ENCODE measurements at places on chromosomes 11 and 22.

DNA sequence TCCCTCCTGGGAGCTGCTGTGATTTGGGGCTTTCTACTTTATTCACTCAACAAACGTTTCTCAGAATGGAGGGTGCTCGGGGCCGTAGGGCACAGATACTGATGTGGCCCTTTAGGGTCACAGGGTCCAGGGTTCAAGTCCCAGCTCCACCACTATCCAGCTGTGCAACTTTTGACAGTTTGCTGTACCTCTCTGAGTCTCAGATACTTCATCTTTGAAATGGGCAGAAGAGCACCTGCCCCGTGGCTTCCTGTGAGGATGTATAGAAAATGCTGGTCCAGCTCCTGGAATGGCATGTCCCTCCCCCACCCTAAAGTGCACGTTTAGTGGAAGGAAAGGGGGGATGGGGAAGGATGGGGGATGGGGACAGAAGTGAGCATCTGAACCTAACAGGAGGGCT lies 21.9 kb upstream of the PRR5 start:
- no peak for DNase-seq

GRCh38 chr11:70301191-70301590 lies 30.7 kb downstream of the PPFIA1 start:
- DNase-seq: no peak

- no peak for DNase-seq
These were observed 24.2 kb downstream of the MUC5AC start for GRCh38 chr11:1181853-1182535.

DNA sequence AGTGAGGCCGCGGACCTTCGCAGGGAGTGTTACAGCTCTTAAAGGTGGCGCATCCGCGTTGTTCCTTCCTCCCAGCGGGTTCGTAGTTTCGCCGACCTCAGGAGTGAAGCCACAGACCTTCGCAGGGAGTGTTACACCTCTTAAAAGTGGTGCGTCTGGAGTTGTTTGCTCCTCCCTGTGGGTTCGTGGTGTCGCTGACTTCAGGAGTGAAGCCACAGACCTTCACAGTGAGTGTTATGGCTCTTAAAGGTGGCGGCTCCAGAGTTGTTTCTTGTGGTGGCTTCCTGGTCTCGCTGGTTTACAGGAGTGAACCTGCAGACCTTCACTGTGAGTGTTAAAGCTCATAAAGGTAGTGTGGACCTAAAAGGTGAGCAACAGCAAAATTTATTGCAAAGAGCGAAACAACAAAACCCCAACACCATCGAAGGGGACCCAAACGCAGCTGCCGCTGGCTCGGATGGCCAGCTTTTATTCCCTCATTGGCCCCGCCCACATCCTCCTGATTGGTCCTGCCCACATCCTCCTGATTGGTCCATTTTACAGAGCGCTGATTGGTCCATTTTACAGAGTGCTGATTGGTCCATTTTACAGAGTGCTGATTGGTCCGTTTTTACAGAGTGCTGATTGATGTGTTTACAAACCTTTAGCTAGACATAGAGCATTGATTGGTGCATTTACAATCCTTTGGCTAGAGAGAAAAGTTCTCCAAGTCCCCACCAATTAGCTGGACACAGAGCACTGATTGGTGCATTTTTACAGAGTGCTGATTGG lies 1.2 kb upstream of the TMEM45B start:
- DNase-seq: no peak

DNA sequence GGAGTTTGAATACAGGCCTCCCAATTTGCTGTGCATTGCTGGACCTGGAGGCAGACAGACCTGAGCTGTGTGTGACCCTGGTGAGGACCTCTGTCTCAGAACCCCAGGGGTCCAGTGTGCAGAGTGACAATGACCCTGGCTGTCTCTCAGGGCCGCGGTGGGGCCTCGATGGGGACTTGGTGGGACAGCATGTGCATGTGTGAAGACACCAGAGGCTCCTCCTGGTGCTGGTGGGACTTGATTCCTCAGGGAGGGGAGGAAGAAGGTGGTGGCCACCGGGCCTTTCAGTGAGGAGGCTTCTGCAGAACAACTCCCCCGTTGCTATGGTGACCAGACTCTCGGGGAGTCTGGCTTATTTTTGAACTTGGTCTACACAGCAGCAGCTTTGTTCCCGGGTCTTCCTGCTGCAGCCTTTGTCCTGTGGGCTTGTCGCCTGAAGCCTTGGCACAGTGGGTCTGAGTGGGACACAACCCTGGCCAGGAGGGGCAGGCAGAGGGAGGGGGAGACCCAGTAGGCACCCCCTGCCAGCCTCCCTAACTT lies 35.3 kb downstream of the MCM5 start:
- DNase-seq: no peak

DNA sequence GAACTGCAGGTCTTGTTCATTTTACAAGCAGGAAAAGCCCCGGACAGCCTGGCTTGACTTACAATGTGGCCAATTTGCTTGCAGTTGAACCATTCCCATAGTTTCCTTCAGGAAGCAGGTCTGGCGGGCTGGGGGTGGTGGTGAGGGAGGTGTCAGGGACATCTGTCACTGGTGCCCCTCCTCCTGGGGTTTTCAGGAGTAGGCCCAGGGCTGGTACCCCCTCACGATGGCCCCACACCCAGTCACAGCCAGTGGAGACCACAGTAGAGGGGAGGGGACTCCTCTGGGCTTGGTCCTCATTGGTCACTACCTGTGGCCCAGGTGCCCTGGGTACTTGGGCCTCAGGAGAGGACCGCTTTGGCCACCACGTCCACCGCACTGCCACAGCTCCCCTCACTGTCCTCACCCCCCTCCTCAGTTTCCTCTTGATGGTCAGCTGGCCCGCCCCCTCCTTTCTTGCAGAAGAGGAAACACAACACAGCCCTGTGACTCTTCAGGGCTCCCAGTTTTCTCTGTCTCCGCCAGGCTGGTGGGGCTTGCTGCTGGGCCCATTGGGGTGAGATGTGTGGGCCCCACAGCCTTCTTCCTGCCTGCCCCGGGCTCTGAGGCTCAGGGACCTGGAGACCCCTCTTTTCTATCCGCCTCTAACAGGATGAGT lies 39.8 kb upstream of the SHISAL1 start:
- no peak for DNase-seq

DNA sequence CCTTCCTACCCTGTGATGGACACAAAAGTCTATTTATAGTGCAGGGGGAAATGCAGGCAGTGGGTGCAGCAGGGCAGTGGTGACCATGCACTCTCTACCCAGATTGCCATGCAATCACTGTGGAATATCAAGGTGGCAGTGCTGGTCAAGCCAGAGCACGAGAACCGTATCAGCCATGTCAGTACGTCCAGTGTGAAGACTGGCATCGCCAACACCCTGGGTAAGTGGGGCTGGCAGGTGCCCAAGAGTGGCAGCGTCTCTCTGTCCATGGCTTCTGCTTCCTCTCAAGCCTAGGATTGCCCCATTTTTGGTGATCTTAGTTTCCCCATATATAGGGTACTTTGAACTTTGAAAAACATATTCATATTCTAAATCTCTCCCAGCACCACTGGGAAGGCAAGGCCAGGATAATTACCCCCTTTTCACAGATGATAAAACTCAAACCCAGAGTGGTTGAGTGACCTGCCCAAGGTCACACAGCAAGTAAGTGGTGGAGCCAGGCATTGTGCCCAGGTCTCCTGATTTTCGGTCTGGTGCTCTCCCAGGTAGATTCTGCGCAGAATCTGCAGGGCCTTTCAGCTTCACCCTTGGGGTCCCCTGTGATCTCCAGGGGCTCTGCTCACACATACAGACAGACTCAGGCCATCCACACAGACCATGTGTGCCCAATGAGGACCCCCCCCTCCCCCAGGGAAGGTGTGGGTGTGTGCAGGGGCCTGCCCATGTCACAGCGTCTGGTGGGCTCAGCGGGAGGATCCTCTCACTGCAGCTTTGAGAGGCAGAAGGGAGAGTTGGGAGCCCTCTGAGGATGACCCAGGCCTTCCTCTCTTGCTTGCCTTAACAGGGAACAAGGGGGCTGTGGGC lies 7.1 kb downstream of the INPPL1 start:
- no peak for DNase-seq

DNA sequence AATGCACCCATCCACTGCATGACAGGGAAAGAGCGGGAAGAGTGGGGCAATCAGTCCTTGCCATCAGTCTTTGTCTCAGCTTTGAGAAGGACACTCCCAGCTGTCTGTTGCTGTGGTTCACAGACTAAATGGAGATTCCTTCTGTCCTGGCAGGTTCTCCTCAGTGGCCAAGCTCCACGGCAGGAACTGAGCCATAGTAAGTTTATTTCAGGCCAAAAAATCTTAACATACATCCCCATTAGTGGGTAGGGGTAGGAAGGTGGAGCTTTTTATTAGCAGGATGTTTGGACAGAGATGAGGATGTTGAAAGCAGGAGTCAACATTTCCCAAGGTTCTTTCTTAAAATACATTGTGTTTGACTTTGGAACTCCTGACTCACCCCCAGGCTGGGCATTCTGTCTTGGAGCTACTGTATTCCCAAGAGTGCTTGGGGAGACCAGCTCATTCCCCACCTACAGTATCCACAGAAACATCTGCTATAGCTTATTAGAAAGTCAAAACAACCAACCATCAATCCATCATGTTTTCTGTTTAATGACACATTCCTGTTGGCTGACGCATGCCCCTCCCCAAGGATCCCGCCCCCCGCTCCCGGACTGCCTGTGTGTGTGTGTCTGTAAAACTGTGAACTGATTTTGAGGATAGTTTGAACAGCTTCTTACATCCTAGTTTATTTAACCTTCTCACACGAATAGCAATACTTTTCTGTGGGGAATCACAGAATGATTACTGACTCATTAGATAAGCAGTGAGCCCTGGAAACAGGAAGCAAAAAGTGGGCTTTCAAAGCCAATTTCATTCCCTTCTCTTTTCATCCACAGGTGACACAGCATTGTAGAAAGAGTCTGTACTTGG lies 109.5 kb downstream of the CCDC81 start:
- peak; percentile 98 for DNase-seq

GRCh38 chr11:2216400-2217064 lies 44.9 kb upstream of the TH start:
- DNase-seq: no peak

- no peak for DNase-seq
These were observed 7.7 kb downstream of the SLC22A8 start for GRCh38 chr11:63007920-63008319.

GRCh38 chr11:64455456-64456261 lies 96.7 kb downstream of the RPS6KA4 start:
- no peak for DNase-seq

All from EH (cell line).